ENCODE measurements at places on chromosomes 3 and 15.

DNA sequence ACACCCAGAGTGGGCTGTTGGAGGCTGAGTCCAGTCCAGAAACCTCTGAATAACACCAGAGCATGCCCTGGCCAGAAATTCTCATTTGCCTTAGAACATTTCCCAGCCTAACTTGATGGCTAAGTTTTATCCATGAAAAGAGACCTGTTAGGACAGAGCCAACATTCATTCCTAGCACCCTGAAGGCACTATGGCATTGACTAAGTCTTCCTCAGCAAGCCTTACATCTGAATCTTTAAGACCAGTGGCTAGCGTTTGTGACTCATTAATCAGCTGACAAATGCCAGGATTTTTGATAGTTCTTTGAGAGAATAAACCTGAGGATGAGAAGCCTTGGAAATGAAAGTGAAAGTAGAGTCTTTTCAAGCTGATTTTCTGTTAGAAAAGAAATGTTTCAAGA lies 1087.1 kb upstream of the ALCAM start:
- DNase-seq = no peak

GRCh38 chr15:89674526-89674925 lies 4.6 kb downstream of the PLIN1 start:
- DNase-seq = no peak

- DNase-seq = no peak
Measured at GRCh38 chr3:81932681-81933080, 171.2 kb upstream of the GBE1 start.

GRCh38 chr15:37979671-37980409 lies 45.4 kb downstream of the TMCO5A start:
- DNase-seq = no peak

GRCh38 chr3:183745300-183746098 lies 47.9 kb downstream of the YEATS2 start:
- DNase-seq = no peak

GRCh38 chr15:72604794-72605193 lies 49.7 kb upstream of the GOLGA6B start:
- DNase-seq = no peak

DNA sequence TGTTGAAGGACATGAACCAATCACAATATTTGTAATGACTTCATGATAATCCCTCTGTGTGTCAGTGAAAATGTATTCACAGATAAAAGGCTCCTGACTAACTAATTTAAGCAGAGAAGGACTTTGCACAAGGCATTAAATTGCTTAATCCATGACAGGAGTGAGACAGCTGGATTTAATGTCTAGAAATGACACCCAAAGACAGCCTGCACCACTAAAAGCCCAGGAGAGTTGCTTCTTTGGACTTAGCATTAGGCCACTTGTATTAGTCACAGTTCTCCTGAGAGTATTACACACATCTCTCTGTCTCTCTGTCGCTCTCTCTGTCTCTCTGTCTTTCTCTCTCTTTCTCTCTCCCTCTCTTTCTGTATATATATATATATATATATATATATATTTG lies 180.4 kb downstream of the GOLGA8K start:
- no peak for DNase-seq

DNA sequence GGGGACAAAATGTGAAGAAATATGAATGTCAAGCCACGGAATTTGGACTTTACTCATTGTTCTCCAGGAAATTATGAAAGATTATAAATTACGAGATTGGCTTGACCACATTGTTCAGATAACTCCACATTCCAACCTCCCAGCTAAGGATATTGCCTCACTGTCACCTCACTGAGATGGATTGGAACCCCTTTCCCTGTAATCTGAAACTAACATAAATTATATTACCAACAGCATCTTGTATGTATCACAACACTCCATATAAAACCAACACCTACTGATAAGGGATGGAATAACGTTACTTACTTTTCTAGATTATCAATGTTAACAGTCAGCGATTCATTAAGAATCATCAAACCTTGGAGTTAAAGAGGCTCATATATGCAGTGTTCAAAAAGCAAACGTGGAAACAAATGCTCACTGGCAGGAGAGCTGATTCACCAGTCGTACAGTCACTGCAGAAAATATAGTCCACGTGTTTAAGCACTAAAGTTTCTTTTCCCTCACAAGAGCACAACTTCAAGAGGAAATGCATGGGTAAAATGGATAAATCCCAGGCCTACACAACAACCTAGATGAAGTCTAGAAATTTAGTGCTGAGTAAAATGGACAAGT lies 451.5 kb downstream of the FGF12 start:
- DNase-seq = no peak

Data from HuH-7 (cell line).